ENCODE measurements at places on chromosomes 12 and 14. TPM values are rescaled to one million over a fixed set of nuclear protein-coding genes. Genes with fewer than 3 reads are reported as not detected.

Gene TC2N
- 56.7 TPM for total RNA-seq

Gene POTEG
- total RNA-seq, result not detected

Gene RCOR1
- total RNA-seq, result 43.6 TPM

Gene GRIP1
- 5.2 TPM for total RNA-seq

Gene CDCA3
- 1.1 TPM for total RNA-seq

Gene POTEM
- not detected for total RNA-seq

Gene KLRG1
- 3.3 TPM for total RNA-seq

Gene IL26
- total RNA-seq, result not detected

Gene CLEC4E
- 16.8 TPM for total RNA-seq

Gene KCNH5
- total RNA-seq, result 0.29 TPM

Gene ACVRL1
- 223 TPM for total RNA-seq

Gene GPR132
- 6.7 TPM for total RNA-seq

Gene CELA1
- not detected for total RNA-seq

Gene PLEK2
- total RNA-seq, result 2.5 TPM

Gene FAM181A
- 3.5 TPM for total RNA-seq

Gene P2RX2
- total RNA-seq, result 0.55 TPM

Gene DCP1B
- 12.8 TPM for total RNA-seq

Gene JPH4
- 6.2 TPM for total RNA-seq

Gene PPFIA2
- total RNA-seq, result 1.4 TPM

Gene DPF3
- total RNA-seq, result 0.90 TPM

Gene CLEC1B
- not detected for total RNA-seq

Gene LIN7A
- 18.9 TPM for total RNA-seq

Gene CNTN1
- total RNA-seq, result 15.1 TPM

All from upper lobe of right lung (tissue), 1 donor.